ENCODE measurements at places on chromosomes 3 and 15. TPM values are rescaled to one million over a fixed set of nuclear protein-coding genes. Genes with fewer than 3 reads are reported as not detected.

Gene THRB
- 0.99 TPM for total RNA-seq

Gene GXYLT2
- total RNA-seq: 1.9 TPM

Gene CCDC54
- total RNA-seq: not detected

Gene HGD
- total RNA-seq: 17.6 TPM

Gene LRRN1
- total RNA-seq: not detected

Gene CPNE9
- total RNA-seq: not detected

Gene COLQ
- total RNA-seq: 0.43 TPM

Gene PP2D1
- not detected for total RNA-seq

Gene GNAT1
- not detected for total RNA-seq

Gene GOLGA8Q
- total RNA-seq: 0.38 TPM

Gene PXYLP1
- total RNA-seq: 12.1 TPM

Gene SHF
- 0.76 TPM for total RNA-seq

Gene SAMD7
- not detected for total RNA-seq

Gene SLC24A5
- not detected for total RNA-seq

Gene MITF
- total RNA-seq: 7.2 TPM

Gene ITGA11
- total RNA-seq: 5.3 TPM

Gene CHL1
- not detected for total RNA-seq

Gene SLC28A1
- total RNA-seq: 0.05 TPM

Gene CACNA1D
- total RNA-seq: 1.2 TPM

Gene CCR1
- not detected for total RNA-seq

Gene COPS2
- total RNA-seq: 109 TPM

Gene LMAN1L
- not detected for total RNA-seq

Gene BDH1
- total RNA-seq: 4.2 TPM

Gene SEMA6D
- total RNA-seq: not detected

Gene PRSS50
- total RNA-seq: not detected

Gene SERINC4
- 0.05 TPM for total RNA-seq

Gene MOBP
- total RNA-seq: not detected

Gene DISP2
- 1.3 TPM for total RNA-seq

Gene RBPMS2
- total RNA-seq: 8.9 TPM

Gene GOLGA8J
- total RNA-seq: not detected

Gene SLC51B
- 10.3 TPM for total RNA-seq

Gene CERS3
- total RNA-seq: not detected

Gene C3orf49
- total RNA-seq: not detected

Gene AGBL1
- not detected for total RNA-seq

Gene MKRN3
- 2.0 TPM for total RNA-seq

Gene NAALADL2
- total RNA-seq: not detected

Gene INO80
- 12.6 TPM for total RNA-seq

Gene RBM15B
- total RNA-seq: 20.3 TPM

Gene ARGFX
- total RNA-seq: not detected

Gene RASGRP1
- 0.38 TPM for total RNA-seq

Gene MB21D2
- total RNA-seq: 4.9 TPM

Gene CSTA
- total RNA-seq: 0.95 TPM

Gene TMA7
- 339 TPM for total RNA-seq

Gene ZNF592
- 22.3 TPM for total RNA-seq

Gene AMOTL2
- 41.2 TPM for total RNA-seq

Gene MESP1
- 7.2 TPM for total RNA-seq

Gene NRROS
- total RNA-seq: not detected

Gene TBL1XR1
- total RNA-seq: 18.3 TPM

Gene GABRB3
- total RNA-seq: 86.1 TPM

Gene COL6A6
- not detected for total RNA-seq

Gene NBEAL2
- 42.1 TPM for total RNA-seq

Gene RETNLB
- total RNA-seq: not detected

Gene CHAC1
- total RNA-seq: 2.6 TPM

Gene LMLN
- total RNA-seq: 1.7 TPM

Gene PAQR9
- 3.0 TPM for total RNA-seq

Gene ACP3
- not detected for total RNA-seq

Gene ARL14
- total RNA-seq: 1.1 TPM

Gene A4GNT
- not detected for total RNA-seq

Gene CYP1A2
- total RNA-seq: not detected

Gene HHLA2
- 0.12 TPM for total RNA-seq
